Uterus (tissue), 4 donors: ENCODE measurements at places on chromosomes 1 and 21. TPM values are rescaled to one million over a fixed set of nuclear protein-coding genes. Genes with fewer than 3 reads are reported as not detected.

The ARMH1 gene
- 7.7 TPM for total RNA-seq

The AZIN2 gene
- 16.1 TPM for total RNA-seq

DNA sequence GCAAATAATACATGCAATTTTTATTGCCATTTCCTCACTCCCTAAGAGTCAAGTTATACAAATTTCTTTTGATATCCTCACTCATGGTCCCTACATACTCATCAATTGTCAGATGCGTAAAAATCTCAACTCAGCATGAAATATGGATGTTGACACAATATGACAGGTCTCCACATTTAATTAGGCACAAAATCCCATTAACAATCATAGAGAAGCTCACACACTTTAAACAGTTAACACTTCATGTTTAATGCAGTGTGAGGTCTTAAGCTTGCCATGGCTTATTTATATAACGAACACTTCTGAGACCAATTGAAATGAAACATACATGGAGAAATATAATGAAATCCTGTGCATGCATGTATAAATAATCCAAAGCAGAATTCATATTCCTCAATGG lies 58.6 kb downstream of the GREM2 start:
- no peak overlapping the region for H3K27ac ChIP-seq
- no peaks in the 10 kb centered on the region for H3K36me3 ChIP-seq
- H3K4me3 ChIP-seq = no peak overlapping the region
- no peaks in the 10 kb centered on the region for H3K27me3 ChIP-seq
- DNase-seq = no peak

- H3K4me3 ChIP-seq = no peak overlapping the region
- H3K36me3 ChIP-seq = no peaks in the 10 kb centered on the region
- no peaks in the 10 kb centered on the region for H3K27me3 ChIP-seq
- DNase-seq = no peak
Measured at GRCh38 chr21:28632755-28633408, 359.8 kb downstream of the LTN1 start.

DNA sequence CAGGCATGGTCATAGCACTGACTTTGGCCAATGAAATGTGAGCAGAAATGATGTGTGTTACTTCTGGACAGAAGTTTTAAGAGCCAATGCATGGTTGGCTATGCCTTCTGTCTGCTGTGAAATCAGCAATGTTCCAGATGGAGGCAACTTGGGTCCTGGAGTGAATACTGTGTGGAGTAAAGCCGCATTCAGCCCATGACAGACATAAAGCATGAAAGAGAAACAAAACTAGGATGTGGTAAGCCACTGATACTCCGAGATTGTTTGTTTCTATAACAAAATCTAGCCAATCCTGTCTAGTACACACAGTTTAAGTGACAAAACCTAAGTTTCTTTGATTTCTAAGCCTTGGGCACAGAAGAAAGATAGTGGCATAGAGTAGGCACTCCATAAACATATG lies 47.1 kb upstream of the ARHGAP29 start:
- H3K4me3 ChIP-seq = no peak overlapping the region
- H3K36me3 ChIP-seq = no peaks in the 10 kb centered on the region
- no peaks in the 10 kb centered on the region for H3K4me1 ChIP-seq
- no peaks in the 10 kb centered on the region for H3K27me3 ChIP-seq
- no peak overlapping the region for H3K27ac ChIP-seq

GRCh38 chr1:30745156-30745833 lies 12.3 kb downstream of the LAPTM5 start:
- no peak overlapping the region for H3K27ac ChIP-seq
- H3K4me1 ChIP-seq = no peaks in the 10 kb centered on the region
- no peak overlapping the region for H3K4me3 ChIP-seq
- H3K27me3 ChIP-seq = no peaks in the 10 kb centered on the region
- no peak for DNase-seq
- H3K36me3 ChIP-seq = no peaks in the 10 kb centered on the region

DNA sequence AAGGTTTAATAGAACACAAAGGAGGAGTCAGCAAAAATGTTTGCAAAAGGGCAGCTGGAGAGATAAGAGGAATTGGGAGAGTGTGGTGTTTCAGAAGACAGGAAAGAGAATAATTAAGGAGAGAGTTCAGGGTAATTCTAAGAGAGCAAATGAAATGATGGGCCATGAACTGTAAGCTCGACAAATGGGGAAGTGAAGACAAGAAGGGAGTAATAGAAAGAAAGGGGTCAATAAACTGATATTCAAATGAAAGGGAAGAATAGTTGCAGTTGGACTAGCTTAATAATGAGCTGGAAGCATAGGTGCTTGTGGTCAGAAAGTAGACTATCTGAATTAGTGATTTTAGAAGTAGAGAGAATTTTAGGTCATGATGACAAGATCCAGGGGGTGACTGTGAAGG lies 15.6 kb upstream of the RNF220 start:
- no peak overlapping the region for H3K27ac ChIP-seq
- DNase-seq = no peak
- no peaks in the 10 kb centered on the region for H3K4me1 ChIP-seq
- no peak overlapping the region for H3K4me3 ChIP-seq

DNA sequence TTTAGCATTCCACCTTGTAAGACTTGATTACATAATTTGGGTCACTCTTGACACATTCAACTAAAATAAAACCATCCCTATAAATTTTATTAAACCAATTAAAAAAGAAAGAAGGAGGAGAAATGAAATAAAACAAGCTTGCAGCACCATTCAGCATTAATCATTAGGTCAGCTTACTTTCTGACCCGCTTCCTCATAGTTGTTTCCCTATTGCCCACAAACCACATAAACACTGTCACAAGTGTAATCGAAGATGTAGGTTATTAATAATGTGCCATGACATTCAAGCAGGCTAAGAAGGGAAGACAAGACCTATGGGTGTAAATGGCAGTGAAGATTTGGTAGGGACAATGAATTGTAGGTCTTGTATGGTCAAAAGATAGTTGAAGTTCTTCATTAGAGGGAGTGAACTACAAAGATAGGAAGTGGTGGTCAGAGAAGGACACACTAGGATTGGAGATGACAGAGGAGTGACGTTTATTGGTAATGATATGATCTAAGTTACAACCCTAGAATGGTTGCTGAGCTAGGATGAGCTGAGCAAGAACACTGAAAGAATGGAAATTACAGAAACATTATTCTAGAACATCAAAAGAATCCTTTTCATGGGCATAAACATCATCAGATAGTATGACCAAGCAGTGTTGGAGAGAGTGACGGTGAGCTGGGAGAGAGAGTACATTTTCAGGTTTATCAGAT lies 231.5 kb downstream of the KCNT2 start:
- H3K27me3 ChIP-seq = no peaks in the 10 kb centered on the region
- H3K36me3 ChIP-seq = no peaks in the 10 kb centered on the region
- DNase-seq = no peak
- H3K4me1 ChIP-seq = no peaks in the 10 kb centered on the region
- no peak overlapping the region for H3K4me3 ChIP-seq

DNA sequence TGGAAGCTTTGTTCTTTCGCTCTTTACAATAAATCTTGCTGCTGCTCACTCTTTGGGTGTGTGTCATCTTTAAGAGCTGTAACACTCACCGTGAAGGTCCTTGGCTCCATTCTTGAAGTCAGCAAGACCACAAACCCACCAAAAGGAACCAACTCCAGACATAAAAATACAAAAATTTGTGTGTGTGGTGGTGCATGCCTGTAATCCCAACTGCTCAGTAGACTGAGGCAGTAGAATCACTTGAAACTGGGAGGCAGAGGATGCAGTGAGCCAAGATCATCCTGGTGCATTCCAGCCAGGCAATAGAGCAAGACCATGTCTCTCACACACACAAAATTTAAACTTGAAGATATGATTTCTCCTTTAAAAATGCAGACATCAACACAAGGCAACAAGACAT lies 1431.7 kb upstream of the B3GALT2 start:
- no peaks in the 10 kb centered on the region for H3K27me3 ChIP-seq
- no peak overlapping the region for H3K4me3 ChIP-seq
- no peaks in the 10 kb centered on the region for H3K4me1 ChIP-seq
- no peaks in the 10 kb centered on the region for H3K36me3 ChIP-seq
- H3K27ac ChIP-seq = no peak overlapping the region

- H3K27ac ChIP-seq = no peak overlapping the region
- no peaks in the 10 kb centered on the region for H3K36me3 ChIP-seq
- no peaks in the 10 kb centered on the region for H3K4me1 ChIP-seq
- H3K4me3 ChIP-seq = no peak overlapping the region
Measured at GRCh38 chr1:212973899-212974298, 23.6 kb downstream of the VASH2 start.

DNA sequence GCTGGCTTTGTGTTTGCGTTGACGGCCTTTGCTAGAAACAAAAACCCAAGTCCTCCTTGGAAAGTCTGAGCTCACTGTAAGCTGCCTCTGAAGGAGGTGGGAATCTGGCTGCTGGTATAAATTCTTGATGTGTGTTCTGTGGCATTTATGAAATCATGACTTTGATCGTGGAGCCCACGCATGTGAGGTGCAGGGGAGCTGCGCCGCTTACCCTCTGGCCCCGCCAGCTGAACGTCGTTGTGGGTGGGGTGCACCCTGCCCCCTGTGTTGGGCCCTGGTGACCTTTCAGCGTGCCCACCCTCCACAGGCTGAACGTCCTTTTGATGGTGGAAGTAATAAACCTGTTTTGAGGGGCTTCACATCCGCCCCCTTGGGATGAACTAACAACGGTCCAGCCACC lies 21.2 kb upstream of the DIP2A start:
- no peaks in the 10 kb centered on the region for H3K27me3 ChIP-seq
- H3K36me3 ChIP-seq = no peaks in the 10 kb centered on the region
- DNase-seq = no peak
- H3K4me3 ChIP-seq = no peak overlapping the region

- no peaks in the 10 kb centered on the region for H3K36me3 ChIP-seq
- H3K27me3 ChIP-seq = no peaks in the 10 kb centered on the region
- no peak for DNase-seq
- H3K27ac ChIP-seq = no peak overlapping the region
- no peaks in the 10 kb centered on the region for H3K4me1 ChIP-seq
Measured at GRCh38 chr1:46749921-46750404, 31.0 kb upstream of the EFCAB14 start.
